Fibroblast of the conjunctiva (primary cell): ENCODE measurements at places on chromosomes 3 and 15.

GRCh38 chr3:47825590-47825989, 22.7 kb downstream of the DHX30 start:
- no peak for DNase-seq

DNA sequence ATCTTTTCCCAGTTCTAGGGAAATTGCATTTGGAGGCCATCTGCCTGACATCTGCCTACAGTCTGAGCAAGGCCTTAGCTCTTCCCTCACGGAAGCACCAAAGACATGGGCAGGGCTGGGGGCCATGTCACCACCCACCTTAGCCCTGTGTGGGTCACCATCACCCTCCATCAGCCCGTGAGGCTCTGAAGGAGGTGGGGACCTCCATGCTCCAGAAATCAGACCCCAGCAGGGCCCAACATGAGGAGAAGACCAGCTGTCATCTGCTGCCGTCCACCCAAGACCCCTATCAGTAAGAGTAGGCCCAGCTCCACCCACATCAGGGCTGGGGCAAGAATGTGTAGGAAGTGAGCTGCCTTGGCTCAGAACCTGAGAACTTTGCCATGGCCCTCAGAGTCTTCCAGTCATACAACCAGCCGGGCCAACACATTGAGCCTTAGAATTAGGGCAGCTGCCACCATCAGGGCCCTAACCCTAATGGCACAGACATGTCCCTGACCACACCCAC, 1.9 kb downstream of the TMIE start:
- DNase-seq = no peak

DNA sequence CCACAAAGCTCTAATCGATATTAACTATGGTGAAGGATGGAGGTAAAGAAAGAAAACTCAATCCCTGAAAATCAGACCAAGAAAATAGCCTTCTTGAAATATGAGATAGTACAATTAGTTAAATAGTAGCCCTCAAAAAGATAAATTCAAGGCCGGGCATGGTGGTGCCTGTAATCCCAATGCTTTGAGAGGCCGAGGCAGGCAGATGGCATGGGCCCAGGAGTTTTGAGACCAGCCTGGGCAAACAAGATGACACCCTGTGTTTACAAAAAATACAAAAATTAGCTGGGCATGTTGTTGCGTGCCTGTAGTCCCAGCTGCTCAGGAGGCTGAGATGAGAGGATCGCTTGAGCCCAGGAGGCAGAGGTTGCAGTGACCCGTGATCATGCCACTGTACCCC, 31.6 kb upstream of the CEP152 start:
- no peak for DNase-seq

- no peak for DNase-seq
Observed at GRCh38 chr3:153911116-153911515, 210.1 kb upstream of the ARHGEF26 start.

- DNase-seq = peak; percentile 74
Observed at GRCh38 chr3:123028233-123028828, 768 bp upstream of the SEMA5B start.

DNA sequence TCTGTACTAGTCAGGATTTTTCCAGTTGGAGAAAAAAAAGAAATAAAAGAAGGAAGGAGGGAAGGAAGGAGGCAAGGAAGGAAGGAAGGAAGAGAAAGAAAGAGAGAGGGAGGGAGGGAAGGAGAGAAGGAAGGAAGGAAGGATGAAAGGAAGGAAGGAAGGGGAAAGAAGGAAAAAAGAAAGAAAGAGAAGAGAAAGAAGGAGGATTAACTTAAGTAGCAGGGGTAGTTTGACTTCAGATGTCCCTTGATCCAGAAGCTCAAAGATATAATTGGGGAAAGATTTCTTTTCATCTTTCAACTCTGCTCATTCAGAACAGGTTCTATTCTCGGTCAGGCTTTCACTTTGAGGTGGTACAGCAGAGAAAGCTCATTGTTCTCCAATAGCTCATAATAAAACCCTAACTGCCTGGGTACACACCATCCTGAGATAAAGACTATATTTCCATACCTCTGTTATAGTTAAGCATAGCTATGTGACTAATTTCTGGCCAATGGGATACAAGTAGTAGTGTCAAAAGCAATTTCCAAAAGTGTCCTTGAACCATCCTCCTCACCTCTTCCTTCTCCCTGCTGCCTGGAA, 23.5 kb upstream of the STT3B start:
- no peak for DNase-seq

DNA sequence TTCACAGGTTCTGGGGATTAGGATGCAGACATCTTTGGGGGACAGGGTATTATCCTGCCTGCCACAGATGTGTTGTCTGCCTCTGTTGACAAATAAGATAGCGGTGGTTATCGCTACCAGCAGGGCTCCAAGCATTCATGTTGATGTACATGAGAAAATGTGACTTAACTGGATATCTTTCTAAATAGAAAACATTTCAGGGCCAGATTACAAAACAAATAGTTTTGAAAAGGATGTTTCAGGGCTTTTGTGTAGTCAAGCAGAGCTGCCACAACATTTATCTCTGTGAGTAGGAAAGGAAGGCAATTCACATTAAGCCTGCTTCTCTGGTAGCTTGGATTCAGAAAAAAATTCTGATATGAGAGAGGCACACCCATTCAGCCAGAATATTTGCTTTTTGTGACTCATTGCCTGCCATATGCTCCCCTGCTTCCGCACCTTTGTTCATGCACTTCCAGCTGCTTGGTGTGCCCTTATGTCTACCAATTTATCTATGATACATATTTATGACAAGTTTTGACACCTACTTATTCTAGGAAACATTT, 22.8 kb downstream of the PLS1 start:
- no peak for DNase-seq

DNA sequence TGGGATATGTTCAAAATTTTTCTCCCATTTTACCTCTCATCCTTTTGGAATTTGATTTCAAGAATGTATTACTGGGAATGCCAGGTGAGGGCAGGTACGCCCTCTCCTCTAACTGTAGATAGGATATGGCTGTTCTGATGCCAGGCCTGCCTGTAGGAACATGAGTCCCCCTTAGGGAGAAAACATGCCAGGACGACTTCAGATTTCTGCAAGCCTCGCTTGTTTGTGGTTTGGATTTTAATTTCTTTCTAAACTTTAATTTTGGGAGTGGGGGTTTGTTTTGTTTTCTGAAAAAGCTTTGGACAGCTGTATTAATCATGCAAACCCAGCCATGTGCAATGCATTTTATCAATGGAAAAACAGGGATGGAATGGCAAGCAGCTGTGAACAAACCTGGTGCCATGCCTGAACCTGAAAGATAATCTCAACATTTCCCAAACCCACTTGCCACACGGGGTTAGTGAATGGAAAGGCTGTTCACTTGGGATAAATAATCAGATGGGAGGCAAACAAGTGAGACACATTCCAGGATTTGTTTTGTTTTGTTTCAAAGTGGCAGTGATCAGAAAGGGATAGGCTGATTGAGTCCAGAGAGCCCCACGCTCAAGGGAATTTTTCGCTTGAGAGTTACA, 207.6 kb downstream of the GAP43 start:
- DNase-seq = no peak

DNA sequence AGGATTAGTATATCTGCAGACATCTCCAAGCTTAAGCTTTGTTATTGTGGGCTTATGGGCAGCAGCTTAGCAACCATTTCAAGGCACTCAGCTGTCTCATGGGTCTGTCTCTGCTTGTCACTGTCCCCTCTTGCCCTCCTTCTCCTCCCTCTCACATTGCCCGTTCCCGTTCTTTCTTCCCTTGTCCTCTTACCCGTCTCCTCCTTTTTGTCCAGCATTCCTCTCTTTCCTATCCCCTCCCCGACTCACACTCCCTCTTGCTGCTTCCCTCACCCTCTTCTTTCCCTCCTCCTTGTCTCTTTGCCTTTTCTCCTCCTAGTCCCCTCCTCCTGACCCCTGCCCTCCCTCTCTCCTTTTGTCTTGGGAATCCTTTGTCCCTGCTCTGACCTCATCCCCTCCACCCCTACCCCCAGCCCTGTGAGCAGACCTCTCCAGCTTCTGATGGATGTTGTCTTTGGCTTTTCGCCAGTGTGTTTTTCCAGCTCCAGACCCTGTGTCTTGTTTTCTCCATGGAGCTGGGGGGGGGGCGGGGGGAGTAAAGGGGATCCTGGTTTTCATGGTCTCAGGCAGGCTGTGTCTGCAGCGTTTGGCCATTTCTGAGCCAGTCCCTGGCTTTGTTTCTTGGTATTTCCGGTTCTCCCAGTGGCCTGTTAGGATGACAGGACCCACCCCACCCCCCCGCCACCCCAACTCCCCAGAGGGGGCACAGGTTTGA, 47.9 kb upstream of the TRAK1 start:
- DNase-seq = no peak

DNA sequence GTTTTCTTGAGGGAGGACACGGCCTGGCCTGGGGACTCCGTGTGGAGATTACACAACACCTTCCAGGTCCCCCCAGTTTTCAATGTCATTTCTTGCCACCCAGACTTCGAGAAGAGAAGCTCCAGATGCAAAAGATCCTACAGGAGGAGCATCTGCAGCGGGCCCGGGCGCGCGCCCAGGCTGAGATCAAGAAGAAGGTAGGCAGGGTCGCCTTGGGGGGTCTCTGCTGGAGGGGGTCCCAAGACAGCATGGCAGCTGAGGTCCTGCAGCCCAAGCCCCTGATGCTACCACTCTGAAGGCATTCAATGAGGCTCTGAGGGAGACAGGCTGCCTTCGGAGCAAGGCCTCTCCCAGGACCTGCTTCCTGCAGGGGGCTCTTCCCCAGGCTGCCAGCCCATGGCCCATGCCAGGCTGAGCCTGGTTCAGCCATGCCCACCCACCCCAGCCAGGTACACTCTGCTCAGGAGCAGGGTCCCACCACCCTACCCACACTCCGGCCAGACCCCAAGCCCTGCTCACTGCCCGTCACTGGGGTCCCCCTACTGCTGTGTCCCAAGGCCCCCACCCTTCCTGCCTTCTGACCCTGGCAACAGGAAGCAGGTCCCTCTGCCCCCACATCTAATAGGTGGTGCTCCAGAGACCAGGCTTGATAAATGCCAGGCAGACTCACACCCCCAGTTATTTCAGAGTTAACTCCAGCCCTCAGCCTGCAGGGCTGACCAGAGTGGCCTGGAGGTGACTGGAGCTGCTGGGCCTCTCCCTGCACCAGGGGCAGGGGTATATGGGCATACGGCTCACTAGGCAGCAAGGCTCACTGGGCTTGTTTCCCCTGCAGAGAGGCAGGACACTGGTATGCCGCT, 40.0 kb downstream of the ZXDC start:
- DNase-seq = no peak

DNA sequence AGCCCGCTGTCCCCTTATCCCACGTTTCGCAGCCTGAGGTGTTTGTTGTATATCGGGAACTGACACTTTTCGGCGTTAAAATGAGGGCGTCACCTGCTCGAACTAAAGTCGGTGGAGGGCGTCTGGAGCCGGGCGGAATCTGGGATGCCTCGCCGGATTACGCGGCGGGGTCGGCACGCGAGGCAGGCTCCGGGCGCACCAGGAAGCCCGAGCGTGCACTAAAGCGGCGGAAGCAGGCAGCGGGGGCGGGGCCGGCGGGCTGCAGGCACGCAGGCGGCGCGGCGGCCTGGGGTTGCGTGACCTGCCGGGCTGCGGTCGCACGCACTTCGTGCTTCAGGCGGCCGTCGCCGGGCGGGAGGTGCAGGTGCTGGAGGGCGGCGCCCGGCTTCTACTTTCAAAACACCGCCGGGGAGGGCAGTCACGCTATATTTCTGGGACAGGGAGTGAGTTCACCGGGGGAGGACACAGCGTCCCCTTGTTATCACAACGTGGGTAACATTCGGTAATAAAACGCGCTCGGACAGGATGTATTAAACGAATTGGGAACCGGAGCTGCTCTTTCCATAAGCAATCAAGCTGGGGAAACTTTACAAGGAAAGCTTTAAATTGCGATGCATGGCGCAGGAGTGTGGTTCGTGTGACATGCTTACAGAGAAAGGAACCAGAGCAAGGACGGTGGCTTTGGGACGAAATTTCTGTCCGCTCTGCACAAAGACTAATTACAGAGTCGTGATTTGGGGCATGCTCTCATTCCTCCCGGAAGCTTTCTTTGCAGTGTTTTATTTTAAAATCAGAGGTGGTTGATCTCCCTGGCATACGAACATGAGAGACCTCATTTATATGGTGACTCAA, 9.1 kb upstream of the LEKR1 start:
- no peak for DNase-seq

DNA sequence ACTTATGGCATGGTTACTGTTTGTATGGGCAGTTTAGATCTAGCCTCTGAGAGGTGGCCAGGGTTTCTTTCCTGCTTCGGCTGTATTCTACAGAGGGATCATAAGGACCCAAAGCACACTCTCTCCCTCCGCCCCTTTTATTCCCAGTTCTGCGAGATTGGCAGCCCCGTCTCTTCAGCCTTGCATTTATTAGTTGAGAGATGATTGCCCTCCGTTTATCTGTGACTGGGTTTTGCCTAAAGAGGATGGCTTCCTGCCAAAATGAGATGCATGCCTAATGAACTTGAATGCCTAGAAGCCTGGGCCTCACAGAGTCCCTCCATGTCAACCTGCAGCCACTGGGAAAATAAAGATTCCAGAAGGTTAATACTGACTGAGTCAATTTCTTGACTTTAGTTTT, 97.1 kb upstream of the CHL1 start:
- no peak for DNase-seq

- no peak for DNase-seq
Observed at GRCh38 chr3:23078735-23079134, 124.4 kb upstream of the UBE2E2 start.

GRCh38 chr3:101853982-101854381, 4.7 kb downstream of the NFKBIZ start:
- DNase-seq = no peak

- no peak for DNase-seq
Observed at GRCh38 chr3:139522421-139522820, 17.1 kb downstream of the RBP1 start.

- DNase-seq = no peak
Observed at GRCh38 chr3:174529298-174529697, 329.8 kb upstream of the NAALADL2 start.

GRCh38 chr3:94862703-94863102, 799.8 kb downstream of the NSUN3 start:
- DNase-seq = no peak

- DNase-seq = peak; percentile 33
Observed at GRCh38 chr3:129606636-129607390, at the start of gene PLXND1. Gene PLXND1, minus strand, starts transcription at chr3:129606676. Its CDS starts 37 bp downstream, at chr3:129606639.

- DNase-seq = no peak
Observed at GRCh38 chr3:80889535-80889934, 871.9 kb downstream of the GBE1 start.

DNA sequence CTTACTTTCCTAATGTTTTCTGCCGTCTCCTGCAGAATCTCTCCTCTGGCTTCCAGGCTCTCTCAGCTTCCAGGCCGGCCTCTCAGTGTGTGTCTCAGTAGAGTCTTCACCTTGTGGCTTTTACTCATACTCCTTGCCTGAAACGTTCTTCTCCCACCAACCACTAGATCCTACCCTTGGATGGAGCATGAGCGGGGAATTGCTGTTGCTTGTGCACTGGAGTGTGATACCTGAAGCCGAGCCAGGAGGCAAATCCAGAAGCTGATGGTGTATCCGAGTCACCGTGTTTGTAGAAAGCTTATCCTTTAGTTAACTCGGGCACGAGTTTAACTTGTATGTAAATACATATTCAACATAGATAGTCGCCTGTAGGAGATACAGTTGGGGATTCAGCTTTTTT, 285.0 kb upstream of the C2CD4B start:
- no peak for DNase-seq
